Stimulated activated CD4-positive, alpha-beta T cell treated with anti-CD3 and anti-CD28 coated beads, Interleukin-1b, Interleukin-23, amount 100 ng/mL, for 4 hours (primary cell): ENCODE measurements at places on chromosomes 5 and 9.

DNA sequence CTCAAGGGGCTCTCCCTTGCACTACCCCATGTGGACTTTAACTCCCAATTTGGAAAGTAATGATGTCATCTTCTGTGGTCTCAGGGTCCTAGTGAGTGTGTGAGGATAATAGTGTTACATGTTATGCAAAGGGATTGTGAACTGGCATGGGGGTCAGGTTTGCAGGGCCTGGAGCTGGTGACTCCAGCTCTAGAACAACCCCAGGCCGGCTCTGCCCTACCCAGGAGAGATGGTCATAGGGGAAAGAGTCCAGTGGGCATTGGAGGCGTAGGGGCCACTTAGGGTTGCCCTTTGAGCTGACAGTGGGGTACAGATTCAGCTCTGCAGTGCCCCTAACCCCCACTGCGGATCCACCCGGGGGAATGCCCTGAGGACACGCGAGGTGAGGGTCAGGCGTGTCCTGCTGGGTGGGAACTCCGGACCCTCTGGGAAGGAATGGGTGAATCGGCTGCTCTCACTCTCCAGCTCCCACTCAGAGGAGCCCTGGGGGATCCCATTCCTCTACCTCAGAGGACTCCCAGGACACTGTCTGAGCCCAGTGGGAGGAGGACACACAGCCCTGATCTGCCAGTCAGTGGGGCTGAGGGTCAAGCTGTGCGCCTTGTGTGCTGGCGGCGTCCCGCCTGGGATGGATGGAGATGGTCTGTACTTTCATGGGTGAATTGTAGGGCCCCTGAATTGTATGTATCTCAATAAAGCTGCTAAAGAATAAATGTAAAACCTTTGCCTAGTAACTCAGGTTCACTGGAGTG, 2.5 kb upstream of the NKD2 start:
- DNase-seq: no peak

DNA sequence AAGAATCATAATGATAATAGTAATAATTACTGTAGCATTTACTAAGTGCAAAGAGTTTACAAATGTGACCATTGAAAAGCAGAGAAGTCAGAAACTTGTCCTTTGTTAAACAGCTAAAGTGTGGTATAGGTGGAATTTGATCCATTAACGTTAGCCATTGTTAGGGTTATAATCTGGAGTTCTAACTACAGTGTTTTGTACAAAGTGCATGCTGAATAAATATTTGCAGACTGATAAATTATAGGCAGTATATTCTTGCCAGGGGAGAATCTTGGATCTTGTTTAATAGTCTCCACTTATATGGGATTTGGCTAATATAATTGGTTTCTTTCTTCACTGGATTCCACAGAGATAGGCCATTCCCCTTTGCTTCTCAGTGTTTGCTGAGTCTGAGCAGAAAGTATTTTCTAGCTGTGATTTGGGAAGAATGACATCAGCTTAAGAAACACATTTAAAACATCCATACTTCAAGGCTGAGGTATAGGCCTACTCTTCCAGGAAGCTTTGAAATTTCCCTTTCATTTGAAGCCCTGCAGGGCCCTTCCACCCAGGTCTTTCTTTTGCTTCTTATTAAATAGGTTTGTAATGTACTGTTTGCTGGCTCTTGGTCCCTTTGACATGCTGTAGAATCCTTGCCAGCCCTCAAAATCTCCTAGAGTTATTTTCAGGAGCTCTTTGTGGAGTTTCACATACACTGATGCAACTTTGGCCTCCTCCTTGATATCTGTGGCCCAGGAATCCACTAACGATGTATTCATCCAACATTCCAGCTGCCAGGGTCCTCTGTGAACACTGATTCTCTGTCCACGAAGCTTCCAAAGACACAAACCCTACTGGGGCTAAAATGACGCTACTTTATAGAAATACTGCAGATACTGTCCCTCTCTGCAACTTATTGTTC, 51.4 kb downstream of the ATP10B start:
- DNase-seq: no peak

DNA sequence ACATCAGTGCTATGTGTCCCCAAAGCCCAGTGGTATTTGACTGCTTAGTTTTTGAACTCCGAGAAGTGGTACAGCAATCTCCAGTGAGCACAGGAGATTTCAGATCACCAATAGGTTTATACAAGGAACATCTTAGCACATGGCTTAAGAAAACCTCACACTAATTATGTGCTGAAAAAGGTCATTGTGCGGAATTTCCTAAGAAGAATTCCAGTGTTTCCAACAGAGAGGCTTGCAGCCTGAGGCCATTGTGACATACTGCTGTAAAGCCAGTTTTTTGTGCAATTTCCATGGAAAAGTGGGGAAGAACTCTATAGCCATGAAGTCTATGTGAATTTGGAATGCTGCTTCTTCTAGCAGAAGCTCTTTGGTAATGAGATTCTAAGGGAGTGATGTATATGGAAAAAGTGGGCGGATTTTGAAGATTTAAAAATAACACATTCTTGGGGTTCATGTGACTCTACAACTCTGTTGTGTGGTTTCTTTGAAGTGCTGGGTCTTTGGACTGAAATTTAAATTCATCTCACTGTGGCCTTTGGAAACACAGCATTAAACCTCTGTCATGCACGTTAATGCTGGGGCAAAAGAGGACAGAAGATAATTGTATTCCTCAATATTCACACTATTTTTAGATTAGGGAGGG, 110.5 kb upstream of the CD180 start:
- no peak for DNase-seq

DNA sequence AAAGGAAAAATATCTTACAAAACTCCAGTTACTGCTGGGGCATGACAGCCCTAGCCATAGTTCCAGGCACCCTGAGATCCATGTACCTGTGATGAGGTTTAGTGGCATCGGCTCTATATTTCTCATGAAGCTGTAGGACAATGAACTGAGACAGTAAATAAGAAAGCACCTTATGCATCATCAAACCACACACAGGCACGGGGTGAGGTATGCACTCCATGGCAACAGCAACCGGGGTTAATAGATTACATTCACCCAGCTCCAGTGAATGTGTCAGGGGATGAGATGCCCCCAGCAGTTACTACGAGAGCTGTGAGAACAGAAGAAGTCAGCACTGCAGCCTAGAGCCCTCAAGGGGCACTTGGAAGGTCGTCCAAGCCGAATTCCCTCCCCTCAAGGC, 162.0 kb upstream of the S1PR3 start:
- DNase-seq: no peak

GRCh38 chr5:37412515-37412914, 33.4 kb downstream of the WDR70 start:
- no peak for DNase-seq

GRCh38 chr5:169181814-169182213, 119.1 kb downstream of the SLIT3 start:
- DNase-seq: no peak

- no peak for DNase-seq
Observed at GRCh38 chr5:94524841-94525697, 93.3 kb downstream of the KIAA0825 start.

GRCh38 chr9:15293804-15294316, 13.2 kb downstream of the TTC39B start:
- no peak for DNase-seq

GRCh38 chr5:12825163-12825562, 920.9 kb upstream of the CTNND2 start:
- no peak for DNase-seq

GRCh38 chr5:18811661-18812060, 1176.3 kb downstream of the CDH18 start:
- DNase-seq: no peak

DNA sequence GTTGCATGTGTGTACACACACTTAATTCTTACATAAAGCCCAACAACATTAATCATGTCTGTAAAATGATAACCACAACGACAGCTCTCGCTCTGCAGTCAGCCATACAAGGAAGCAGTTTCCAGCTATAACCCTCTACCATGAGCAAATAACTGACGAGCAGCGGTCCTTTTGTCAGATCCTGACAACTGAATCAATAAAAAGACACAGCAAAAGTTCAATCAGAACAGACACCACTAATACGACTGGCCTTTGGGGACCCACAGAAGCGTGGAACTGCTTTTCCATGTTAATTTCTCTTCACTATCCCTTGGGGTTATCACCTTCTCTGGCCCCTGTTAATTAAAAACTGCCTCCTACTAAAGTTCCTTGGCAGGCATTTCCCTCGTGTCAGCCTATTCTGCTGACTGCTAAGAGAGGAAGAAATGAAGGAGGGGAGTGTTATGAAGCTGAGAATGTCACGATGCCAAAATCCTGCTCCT, 722.8 kb upstream of the GRAMD2B start:
- DNase-seq: no peak

- no peak for DNase-seq
Observed at GRCh38 chr5:60576425-60576824, 123.5 kb downstream of the DEPDC1B start.

DNA sequence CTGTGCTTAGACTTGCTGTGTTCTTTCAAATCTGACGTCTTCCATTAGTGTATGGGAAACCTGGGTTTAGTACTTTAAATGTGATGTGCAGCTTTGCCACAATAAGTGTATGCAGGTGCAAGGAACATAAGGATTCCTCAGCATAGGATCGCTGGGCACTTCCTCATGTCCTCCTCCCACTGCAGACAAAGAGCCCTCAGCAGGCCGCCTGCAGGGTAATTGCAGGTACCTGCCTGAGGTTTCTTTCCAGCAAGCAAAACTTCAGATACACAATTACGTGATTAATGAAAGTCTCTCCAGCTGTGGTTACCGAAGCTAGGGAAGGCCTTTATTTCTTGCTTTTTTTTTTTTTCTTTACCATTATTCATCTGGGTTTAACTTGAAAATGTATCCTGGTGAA, 233.1 kb downstream of the RFK start:
- no peak for DNase-seq

- DNase-seq: no peak
Observed at GRCh38 chr5:119301210-119301609, 54.6 kb upstream of the TNFAIP8 start.

GRCh38 chr5:31815376-31815775, 176.4 kb downstream of the PDZD2 start:
- DNase-seq: no peak

DNA sequence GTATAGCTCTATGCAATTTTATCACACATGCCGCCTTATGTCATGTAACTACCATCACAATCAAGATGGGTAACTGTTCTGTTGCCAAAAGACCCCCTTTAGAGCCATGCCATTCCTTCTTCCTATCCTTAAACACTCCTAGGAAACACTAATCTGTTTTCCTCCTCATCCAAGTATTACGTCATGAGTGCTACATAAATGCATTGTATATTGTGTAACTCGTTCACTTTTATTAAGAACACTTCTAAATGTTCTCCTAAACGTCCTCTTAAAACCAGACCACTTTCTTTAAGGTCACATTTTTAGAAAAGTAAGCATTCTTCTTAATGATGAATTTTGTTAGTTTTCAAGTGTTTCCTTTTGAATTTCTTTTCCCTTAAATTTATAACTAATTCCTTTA, 49.8 kb upstream of the MTMR12 start:
- no peak for DNase-seq

GRCh38 chr9:137784046-137784445, 93.5 kb upstream of the CACNA1B start:
- DNase-seq: no peak

- no peak for DNase-seq
Observed at GRCh38 chr9:105858006-105858690, 163.8 kb downstream of the TMEM38B start.

DNA sequence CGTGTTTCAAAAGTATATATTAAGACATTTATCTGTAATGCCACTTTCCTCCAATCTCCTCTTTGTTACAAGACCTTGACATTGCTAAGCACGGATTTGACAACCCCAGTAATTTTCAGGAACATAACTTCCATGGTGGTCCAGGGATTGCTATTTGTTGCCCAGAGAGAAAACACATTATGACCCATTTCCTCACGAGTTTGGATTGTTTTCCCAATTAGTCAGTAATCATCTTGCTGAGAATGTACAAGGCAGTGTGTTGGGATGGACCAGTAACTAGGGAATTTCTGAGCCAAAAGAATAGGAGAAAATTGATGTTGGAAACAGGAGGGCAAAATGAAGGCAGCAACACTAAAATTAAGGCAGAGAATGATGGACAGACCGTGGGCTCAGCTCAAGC, 574.1 kb downstream of the EBF1 start:
- DNase-seq: no peak

DNA sequence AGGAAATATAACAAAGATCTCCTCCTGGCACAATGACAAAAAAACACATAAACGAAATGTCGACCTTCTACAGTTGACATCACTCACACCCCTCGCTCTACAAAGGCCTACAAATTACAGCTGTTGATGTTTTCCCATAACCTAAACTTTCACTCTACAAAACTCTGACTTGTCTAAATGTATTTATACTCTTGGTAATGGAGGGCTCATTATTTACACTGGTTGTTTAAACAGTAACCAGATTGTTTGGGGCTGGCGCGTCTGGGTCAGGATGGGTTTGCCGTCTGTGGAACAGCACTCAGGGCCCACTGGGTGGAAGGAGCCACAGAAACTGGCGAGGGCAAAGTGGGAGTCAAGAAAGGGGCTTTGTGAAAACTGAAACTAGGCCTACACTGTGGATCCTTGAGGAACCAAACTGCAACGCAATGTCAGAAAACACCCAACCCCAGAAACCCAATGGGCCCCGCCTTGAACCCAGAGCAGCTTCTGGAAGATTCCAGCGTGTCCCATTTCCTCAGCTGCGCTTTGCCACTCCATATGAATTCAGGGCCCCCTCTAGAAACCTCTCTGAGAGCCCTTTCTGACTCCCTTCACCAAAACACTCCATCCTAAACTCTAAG, 136.7 kb downstream of the ROR2 start:
- no peak for DNase-seq

GRCh38 chr5:113089653-113090335, 113.2 kb downstream of the DCP2 start:
- DNase-seq: no peak

DNA sequence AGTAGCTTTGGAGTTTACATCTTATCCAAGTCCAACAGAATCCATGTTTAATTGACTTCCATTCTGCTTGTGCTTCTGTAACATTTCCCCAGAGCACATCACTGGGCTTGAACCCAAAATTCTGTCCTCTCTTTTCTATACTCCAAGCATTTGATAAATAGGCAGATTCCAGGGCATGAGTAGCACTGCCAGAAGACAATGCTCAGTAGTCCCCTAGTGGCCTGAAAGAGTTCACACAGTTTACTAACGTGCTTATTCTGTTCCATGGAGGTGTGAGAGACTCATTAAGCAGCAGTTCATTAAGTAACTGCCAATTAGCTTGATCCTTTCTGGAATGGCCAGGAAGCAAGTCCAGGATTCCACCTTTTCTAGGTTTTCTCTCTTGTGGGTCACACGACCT, 9.4 kb upstream of the GABRA6 start:
- no peak for DNase-seq

DNA sequence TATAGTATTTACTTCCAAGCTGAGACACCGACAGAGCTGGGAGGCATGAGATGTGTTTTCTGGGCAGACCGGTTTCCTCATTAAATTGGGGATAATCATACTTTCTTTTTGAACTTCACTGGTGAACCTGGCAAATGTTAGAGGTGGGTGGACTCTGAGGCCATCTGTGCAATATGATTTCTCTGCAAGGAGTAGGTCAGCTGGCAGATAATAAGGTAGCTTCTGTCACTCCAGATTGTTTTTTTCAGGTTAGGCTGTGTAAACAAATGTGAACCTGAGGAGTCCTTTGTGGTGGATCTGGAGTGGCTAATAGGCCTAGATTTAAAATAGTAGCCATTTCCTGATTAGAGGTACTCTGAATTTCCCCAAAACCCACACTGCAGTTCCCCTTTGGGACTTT, 75.4 kb upstream of the S1PR3 start:
- DNase-seq: no peak

- DNase-seq: no peak
Observed at GRCh38 chr5:102959055-102959454, 160.9 kb downstream of the GIN1 start.

GRCh38 chr9:93020151-93020550, 38.4 kb upstream of the SUSD3 start:
- no peak for DNase-seq

GRCh38 chr5:124806373-124807077, 60.1 kb upstream of the ZNF608 start:
- DNase-seq: no peak
